Fibroblast of lung (primary cell): ENCODE measurements at places on chromosomes 1 and 21. TPM values are rescaled to one million over a fixed set of nuclear protein-coding genes. Genes with fewer than 3 reads are reported as not detected.

Gene SYPL2
- 0.26 and 1.7 TPM in 2 replicates for total RNA-seq

Gene CDK18
- 0.33 and 1.5 TPM in 2 replicates for total RNA-seq

Gene S100A6
- 2,061 and 4,042 TPM in 2 replicates for total RNA-seq

Gene EPRS1
- 193 and 273 TPM in 2 replicates for total RNA-seq

Gene OR6K3
- total RNA-seq = not detected in 2 replicates

GRCh38 chr1:185207980-185208602, 51.1 kb downstream of the SWT1 start:
- no peak for DNase-seq

DNA sequence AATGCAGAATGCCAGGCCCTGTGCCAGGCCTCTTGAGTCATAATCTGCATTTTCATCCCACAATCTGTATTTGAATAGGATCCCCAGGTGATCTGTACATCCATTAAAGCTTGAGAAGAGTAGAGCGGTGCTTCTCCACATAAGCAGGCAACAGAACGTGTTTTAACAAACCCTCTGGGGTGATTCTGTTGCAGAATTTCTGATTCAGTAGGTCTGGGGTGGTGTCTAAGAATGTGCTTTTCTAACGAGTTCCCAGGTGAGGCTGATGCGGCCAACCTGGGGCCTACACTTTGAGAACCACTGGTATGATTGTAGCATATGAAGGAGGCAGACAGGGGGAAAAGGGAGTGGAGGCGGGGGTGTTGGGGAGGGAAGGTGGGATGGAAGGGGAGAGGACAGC, 78.4 kb upstream of the POU3F1 start:
- DNase-seq = no peak

GRCh38 chr1:24360681-24361080, 41.5 kb downstream of the GRHL3 start:
- no peak for DNase-seq

GRCh38 chr1:181557313-181557712, 74.0 kb downstream of the CACNA1E start:
- no peak for DNase-seq

GRCh38 chr1:60126723-60127122, 53.2 kb upstream of the C1orf87 start:
- DNase-seq = peak; percentile 12

DNA sequence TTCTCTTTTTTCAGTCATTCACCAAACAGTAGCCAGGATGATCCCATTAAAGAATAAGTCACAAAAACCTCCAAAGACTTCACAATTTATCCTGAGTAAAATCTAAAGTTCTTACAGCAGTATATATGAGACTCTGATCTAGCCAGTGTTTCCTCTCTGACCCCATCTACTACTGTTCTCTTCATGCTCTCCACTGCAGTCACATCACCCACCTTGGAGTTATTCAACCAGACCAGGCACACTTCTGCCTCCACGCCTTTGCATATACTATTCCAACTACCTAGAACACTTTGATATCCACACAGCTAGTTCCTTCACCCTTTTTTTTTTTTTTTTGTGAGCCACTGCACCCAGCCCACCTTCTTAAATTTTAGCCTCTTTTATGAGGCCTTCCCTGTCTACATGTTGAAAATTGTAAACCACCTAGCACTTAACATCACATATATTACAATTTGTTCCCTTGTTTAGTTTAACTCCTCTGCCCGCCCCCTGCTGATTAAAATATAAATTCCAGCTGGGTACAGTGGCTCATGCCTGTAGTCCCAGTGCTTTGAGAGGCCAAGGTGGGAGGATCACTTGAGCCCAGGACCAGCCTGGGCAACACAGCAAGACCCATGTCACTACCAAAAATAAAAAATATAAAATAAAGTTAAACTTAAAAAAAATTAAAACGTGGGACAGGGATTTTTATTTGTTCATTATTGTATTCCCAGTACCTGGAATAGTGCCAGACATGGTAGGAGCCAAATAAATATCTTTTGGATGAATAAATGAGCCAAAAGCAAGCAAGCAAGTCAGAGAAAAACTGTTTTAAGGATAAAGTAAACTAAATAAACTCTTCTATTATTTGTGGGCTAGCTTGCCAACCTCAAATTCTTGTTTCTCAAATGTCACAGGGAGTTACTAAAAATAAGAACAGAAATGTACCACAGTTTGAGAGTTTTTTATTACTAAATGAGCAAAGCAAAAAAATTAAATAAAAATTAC, 35.2 kb upstream of the MUTYH start:
- DNase-seq = peak; percentile 22

GRCh38 chr21:34843562-34843961, 174.8 kb downstream of the CLIC6 start:
- DNase-seq = no peak

GRCh38 chr1:6360117-6360496, 33.5 kb downstream of the ACOT7 start:
- no peak for DNase-seq

- DNase-seq = no peak
Measured at GRCh38 chr1:220811695-220812094, 25.0 kb downstream of the MTARC1 start.

DNA sequence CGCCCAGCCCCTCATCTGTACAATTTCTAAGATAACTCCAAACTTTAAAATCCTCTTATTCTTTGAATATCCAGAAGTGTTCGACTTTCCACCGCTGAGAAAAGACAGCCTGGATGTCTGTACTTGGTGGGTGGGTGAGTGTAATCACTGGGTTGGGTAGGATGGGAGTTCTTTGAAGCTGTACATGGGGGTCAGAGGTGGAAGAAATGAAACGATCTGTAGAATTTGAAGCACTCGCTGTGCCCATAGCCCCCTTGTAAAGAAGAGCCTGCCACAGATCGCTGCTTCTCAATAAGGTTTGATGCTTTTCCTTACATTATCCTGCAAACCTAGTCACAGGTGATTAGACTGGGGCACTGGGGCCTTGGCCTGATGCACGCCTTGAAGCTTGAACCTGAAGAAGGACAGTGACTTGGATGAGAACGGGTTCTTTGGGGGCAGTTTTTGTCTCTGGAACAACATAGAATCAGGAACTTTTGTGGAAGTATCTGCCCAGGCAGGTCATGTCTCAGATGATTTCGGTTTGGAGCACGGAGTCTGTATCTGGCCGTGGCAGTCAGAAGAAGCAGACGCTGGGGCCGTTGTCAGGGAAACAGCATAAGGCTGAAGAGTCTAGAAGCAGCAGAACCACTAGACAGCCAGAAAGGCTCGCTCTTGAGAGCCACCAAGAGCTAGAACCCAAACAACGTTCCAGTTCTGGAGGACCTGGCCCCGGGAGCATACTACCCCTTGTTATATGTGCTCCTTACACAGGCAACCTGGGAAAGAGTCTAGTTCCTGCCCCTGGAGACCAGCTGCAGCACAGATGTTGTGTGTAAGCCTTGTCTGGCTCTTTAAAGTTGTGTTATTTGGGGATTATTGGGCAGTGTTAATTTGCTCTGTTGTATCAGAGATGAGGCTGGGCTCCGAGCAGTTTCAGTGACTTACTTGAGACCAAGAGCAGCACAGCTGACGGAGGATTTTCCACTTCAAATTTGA, 45.1 kb upstream of the SCCPDH start:
- DNase-seq = no peak

DNA sequence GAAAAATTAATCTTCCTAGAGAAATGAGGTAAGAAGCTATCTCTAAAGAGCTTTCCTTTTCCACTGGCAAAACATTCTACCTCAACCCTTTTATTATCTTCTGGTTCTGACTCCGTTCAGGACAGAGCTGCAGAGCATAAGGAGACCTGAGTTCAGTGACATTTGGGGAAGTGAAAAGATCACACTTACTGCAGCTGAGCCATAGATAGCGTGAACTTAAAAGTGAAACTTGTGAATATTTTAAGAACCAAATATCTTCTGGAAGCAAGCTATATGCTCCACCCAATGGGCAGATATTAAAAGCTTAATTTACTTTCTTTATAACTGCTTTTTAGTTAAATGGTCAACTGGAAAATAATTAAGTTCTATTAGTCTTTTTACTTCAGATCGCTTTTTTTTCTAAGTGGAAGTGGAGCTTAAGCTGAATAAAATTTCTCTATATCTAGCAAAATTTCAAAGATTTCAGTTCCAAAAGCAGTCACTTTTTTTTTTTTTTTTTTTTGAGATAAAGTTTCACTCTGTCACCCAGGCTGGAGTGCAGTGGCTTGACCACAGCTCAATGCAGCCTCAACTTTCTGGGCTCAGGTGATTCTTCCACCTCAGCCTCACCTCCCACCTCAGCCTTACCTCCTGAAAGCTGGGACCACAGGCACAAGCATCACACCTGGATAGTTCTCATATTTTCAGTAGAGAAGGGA, 11.9 kb downstream of the PTPN22 start:
- DNase-seq = no peak

DNA sequence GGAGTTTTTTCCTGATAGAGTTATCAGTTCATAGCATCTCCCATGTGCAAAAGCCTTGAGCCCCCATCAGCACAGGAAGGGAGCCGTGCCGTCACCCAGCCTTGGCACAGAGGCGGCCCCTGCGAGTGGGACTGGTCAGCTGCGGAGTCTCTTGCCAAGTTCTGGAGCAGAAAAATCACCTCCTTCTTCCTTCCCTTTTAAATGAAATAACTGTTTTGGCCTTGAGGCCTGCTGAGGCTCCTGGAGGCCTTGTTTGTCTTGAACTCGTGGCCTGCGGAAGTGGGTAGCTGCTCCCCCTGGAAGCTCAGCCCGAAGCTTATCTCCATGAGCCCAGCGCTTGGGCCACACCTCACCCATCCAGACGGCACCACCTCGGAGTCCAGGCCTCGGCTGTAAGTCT, 145.7 kb upstream of the TMEM51 start:
- DNase-seq = peak; percentile 10

- DNase-seq = no peak
Measured at GRCh38 chr1:234968451-234968850, 160.2 kb downstream of the TOMM20 start.

DNA sequence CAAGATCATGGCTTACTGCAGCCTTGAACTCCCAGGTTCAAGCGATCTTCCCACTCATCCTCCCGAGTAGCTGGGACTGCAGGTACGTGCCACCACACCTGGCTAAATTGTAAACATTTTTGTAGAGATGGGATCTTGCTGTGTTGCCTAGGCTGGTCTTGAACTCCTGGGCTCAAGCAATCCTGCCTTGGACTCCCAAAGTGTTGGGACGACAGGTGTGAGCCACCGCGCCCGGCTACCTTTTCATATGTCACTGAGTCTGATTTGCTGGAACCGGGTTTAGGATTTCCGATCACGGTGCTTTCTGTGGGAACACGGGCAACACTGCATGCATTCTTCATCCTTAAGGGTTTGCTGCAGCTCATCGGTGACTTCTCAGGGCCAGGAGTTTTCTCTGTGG, 32.2 kb upstream of the PCBP3 start:
- no peak for DNase-seq

DNA sequence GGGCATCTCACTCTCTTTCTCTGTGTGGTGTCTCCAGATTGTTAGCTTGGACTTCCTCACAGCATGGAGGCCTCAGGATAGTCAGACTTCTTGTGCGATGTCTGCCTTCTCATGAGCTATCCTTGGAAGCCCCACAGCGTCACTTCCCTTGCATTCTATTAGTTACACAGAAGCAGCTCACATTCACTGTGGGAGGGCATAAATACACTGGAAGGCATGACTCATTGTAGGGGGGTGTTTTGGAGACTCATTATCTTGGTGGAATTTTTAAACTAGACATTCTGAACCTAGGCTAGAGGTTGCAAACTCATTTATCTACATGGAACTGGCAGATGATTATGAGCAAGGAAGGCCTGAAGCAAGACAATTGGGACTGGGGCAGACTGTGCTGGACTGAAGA, 21.4 kb upstream of the FASLG start:
- peak; percentile 58 for DNase-seq

DNA sequence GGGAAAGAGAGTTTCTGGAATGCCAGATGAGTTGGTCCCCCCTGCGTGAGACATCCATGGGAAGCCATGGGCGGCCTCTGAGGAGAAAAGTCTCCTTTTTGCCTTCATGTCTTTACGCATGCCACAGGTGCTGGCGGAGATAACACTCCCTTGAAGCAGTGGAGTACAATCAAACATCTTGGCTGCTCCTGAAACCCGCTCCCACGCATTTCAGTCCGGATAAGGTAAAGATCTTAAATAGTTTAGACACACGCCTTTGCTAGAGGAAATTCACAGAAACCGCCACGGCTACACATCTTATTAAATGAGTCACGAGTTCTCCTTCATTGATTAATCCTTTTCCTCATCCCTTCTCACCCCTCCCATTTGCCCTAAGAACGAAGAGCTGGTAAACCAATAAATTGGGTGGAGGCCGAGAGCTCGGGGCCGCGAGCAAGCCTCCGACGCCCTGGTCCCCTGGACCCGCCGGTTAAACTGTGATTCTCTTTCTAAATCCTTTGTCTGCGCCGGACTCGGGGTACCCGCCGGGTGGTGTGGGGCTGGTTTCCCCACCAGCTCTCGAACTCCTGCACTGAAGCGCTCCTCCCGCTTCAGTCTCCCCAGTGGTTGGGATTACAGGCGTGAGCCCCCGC, 6.6 kb upstream of the ZNF669 start:
- peak; percentile 52 for DNase-seq

DNA sequence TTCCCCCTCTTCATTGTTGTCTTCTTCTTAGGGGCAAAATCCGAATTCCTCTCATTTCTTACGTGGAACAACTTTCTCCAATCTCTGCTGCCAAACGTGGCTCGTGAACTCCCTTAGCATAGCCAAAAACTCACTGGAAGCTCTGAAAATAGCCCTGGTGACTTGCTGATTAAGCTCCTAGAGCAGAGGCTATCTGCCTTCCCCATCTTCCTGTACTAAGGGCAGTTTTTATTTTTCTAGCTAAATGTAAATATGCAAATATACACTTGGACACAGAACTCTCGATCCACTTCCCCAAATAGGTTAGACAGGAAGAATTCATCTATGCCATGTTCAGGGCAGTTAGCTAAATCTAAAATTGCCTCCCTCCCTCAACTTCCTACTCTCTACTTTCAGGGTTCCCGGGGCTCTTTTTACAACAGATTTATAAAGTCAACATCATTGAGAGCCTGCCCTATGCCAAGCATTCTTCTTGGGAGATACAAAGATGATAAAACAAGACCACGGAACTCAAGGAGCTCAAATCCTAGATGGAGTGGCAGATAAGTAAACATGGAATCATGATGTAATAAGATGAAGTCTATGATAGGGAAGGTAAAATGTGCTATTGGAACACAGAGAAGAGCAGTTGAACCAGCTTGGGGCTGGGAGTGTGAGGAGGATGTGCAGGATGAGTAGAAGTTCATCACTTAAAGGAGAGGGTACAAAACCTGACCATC, 59.4 kb upstream of the FMOD start:
- DNase-seq = no peak

DNA sequence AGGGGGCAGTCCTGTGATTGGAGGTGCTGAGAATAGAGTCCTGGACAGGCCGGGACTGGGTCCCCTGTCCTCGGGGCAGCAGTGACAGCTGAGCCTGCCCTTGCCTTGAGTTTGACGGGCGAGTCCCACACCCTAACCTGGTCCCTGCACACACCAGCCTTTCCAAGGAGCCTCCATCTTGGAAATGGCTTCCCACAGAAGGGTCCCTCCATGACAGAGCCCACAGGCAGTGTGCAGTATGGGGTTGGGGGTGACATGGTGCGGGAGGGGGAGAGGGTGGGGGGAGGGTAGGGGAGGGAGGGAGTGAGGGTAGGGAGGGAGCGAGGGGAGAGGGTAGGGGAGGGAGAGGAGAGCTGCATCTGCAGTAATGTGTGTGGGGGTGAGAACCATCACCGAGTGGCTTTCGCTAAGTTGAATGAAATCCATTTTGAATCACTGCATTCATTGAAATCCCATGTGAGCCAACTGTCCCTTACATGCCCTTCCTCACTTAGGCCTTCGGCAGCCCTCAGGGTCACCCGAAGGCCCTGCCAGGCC, 10.1 kb upstream of the TMEM52 start:
- no peak for DNase-seq

GRCh38 chr1:48572646-48573258, 100.7 kb upstream of the SPATA6 start:
- DNase-seq = peak; percentile 58

- DNase-seq = peak; percentile 81
Measured at GRCh38 chr1:66207484-66207883, 326.5 kb upstream of the SGIP1 start.
